ENCODE measurements at places on chromosomes 7 and 10.

DNA sequence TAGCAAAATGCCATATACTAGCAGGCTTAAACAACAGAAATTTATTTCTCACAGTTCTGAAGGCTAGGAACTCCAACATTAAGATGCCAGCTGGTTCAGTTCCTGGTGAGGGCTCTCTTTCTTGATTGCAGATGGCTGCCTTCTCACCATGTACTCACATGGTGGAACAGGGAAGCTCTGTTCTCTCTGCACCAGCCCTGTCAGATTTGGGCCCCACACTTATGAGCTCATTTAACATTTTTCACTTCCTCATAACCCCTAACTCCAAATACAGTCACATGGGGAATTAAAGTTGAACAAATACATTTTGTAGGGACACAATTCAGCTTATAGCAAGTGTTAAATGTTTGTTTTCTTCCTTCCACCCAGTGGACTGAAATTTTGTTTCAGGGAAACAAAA is 218.6 kb upstream of the TAC1 start:
- DNase-seq: no peak

GRCh38 chr10:124875596-124875995 is 66.3 kb upstream of the ZRANB1 start:
- no peak for DNase-seq

GRCh38 chr10:132257271-132257670 is 50.5 kb downstream of the STK32C start:
- DNase-seq: peak; percentile 32

DNA sequence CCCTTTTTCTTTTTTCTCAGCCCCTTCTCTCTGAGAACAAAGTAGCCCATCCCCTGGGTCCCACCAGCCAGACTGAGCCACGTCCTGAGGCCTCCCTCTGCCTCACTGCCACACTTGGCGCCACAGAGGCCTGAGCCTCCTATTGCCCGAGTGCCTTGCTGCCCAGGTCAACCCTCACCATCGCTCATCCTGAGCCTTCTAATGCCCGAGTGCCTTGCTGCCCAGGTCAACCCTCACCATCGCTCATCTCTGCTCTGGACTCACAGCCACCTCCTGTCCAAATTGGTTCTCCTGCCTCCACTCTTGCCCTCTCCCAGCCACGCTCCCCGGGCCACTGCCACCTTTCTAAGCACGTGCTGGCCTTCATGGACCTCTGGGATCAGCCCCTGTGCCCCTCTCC is 53.2 kb upstream of the SMNDC1 start:
- no peak for DNase-seq

DNA sequence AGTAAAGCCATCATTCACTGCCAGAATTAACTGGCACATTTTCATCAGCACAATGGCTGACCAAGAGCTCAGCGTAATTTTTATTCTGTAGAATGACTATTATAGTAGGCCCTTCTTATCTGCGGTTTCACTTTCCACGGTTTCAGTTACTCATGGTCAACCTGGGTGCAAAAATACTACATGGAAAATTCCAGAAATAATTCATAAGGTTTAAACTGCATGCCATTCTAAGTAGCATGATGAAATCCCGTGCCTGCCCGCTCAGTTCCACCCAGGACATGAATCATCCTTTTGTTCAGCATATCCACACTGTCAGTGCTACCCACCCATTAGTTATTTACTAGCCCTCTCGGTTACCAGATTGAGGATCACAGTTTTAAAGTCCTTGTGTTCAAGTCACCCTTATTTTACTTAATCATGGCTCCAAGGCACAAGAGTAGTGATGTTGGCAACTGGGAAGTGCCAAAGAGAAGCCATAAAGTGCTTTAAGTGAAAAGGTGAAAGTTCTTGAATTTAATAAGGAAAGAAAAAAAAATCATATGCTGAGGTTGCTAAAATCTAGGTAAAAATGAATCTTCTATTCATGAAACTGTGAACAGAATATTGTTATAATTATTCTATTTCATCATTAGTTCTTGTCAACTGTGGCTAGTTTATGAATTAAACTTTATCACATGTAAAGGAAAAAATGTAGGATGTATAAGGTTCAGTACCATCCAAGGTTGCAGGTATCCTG is 204.9 kb downstream of the DOCK4 start:
- no peak for DNase-seq
